Kidney (tissue), 22 donors: ENCODE measurements at places on chromosomes 7 and 10. TPM values are rescaled to one million over a fixed set of nuclear protein-coding genes. Genes with fewer than 3 reads are reported as not detected.
A peak's percentile ranks its signal among the peaks of the same experiment; 100 is the strongest.

The SH2B2 gene
- total RNA-seq: 11.0 TPM

The SPDYE1 gene
- not detected for total RNA-seq

The FBXO24 gene
- total RNA-seq: 0.60 TPM

The COBL gene
- 42.7 TPM for total RNA-seq

The PIK3AP1 gene
- 28.4 TPM for total RNA-seq

The FOXI2 gene
- 1.1 TPM for total RNA-seq

- DNase-seq: no peak
These were observed 60.4 kb upstream of the RAPGEF5 start for GRCh38 chr7:22417349-22417748.

- DNase-seq: no peak
These were observed 39.5 kb upstream of the YAE1 start for GRCh38 chr7:39526666-39527065.

DNA sequence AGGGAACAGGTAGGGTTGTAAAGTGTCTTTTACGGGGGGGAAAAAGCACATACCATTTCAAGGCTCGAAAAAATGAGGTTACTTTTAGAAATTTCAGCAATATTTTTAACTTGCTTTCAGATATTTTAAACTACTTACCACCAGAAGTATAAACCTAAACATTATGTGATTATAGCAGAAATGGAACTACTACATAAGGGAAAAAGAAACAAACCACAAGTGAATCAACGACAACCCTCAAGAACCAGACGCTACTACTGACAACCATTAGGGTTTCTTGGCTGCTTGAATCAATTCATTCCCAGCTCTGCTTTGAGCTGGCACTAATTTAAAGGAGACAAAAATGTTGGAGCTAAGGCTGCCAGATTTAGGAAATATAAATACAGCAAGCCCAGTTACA is 80.1 kb downstream of the ZFAND4 start:
- DNase-seq: no peak

GRCh38 chr7:22676385-22676784 is 50.6 kb upstream of the IL6 start:
- DNase-seq: no peak

DNA sequence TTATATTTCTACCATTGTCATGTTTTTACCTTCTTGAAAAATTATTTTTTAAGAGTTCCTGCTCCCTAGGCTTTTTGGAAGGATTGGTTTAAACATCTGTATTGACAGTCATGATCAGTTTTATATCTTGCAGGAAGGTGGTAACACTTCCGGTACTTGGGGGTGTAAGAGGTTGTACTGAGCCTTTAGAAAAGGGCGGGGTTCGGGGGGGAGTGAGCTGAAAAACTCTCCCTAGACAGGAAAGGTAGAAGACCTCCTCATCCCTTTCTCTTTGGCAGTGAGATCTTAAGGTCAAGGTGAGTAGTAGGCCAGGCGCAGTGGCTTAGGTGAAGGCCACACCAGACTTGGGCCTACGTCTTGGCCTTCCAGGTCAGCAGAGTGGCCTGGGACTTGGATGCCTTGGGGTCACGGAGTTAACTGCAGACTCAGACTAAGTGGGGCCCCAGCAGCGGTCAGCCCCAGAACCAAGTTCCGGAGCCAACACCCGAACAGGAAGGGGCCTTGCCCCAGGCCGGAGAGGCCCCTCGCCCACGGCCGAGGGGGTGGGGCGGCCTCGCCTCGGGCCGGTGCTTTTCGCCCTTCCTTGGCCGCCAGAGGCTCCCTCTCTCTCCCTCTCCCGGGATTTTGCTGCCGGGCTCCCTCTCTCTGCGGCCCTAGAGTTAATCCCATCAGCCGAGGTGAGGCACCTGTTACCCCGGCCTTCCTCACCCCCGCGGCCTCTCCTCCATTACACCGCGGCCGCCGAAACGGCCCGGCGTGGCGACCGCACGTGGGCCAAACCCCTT is at the start of gene PPP1R9A:
Gene PPP1R9A, plus strand, starts transcription at position 569 of the 785 bp plus-strand sequence. CDS start 2,520 bp downstream, outside the sequence.
- peak; percentile 83 for DNase-seq

DNA sequence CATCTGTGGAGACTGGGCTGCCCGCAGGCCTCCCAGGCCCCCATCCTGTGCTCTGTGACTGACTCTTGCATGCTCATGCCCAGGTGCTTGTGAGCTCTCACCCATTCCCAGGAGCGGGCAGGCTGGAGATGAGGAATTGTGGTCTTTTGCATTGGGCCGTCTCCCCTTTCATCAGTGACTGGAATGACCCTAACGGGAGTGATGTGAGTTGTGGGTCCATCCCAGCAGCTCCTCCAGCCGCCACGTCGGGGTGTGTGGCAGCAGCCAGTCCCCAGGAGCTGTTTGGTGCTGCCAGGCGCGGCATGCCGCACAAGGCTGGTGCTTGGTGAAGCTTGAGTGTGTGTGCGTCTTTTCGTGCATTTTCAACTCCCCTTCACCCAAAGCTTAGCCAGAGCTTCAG is 164.2 kb downstream of the ACTR3B start:
- DNase-seq: no peak

- peak; percentile 85 for DNase-seq
These were observed 13.1 kb downstream of the IFT22 start for GRCh38 chr7:101308245-101309085.

GRCh38 chr10:13701157-13701919 is 114.6 kb downstream of the PRPF18 start:
- no peak for DNase-seq

GRCh38 chr10:603745-604144 is 85.7 kb downstream of the DIP2C start:
- DNase-seq: no peak

DNA sequence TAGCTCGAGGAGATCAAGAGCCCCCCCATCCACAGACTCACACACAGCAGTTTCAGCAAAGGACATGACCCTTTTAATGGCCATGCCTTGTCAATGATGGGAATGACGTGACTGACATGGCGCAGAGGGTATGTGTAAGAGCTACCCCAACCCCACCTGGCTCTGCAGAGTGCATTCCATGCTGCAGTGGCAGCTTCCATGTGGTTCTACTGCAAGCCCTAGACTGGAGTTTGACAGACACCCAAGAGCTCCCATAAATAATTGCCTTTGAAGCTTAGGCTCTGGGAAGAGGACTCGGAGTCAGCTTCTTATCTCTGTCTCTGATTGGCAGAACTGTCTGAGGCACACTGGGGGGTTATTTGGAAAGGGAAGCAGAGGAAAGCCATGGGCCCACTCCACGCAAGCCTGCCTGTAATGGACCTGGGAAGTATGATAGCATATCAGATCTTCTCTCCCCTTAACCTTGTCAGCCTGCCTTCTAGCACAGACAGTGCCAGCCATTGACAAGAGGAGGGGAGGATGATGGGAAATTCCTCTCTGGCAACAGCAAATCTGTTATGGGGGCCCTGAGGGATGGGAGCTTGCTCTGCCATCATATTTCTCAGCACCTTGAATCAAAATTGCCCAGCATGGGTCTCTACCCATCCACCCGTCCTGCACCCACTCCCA is 478.5 kb upstream of the PODXL start:
- no peak for DNase-seq

DNA sequence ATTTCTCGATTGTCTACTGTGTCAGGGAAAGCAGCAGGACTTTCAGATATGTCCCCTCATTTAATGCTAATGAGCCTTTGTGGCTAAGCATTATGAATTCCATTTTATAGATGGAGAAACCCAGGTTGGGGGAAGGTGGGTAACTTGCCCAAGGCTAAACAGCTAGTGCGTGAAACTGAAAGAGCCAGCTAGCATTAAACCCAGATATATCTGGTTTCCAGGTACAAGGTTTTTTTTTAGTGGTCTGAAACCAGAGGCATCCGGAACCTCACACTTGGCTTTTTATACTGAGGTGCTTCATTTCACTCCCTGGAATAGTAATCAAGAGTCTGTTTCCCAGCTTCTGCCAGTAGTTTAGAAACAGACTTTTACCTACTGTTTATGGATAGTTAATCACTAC is 694.8 kb downstream of the PHTF2 start:
- DNase-seq: peak; percentile 55

GRCh38 chr10:48796713-48797245 is 112.1 kb downstream of the WDFY4 start:
- no peak for DNase-seq

- DNase-seq: no peak
These were observed 68.9 kb upstream of the NMT2 start for GRCh38 chr10:15237351-15237750.

DNA sequence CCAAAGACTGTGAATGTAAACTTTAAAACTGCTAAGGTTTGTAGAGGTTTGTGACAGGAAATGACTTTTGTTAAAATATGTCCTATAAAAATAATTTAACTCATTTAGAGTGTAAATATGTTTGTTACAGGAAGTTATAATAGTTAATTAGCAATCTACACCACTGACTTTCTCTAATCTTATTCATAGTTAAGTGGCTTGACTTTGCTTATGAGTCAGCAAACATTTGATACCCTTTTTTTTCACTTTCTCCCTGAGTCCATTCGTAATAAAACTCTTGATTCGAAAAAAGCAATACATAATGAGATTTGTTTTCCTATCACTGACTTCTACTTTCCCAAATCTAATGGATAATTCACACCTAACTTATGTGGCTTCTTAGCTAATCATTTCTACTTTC is 317.7 kb upstream of the SEMA3C start:
- DNase-seq: no peak

DNA sequence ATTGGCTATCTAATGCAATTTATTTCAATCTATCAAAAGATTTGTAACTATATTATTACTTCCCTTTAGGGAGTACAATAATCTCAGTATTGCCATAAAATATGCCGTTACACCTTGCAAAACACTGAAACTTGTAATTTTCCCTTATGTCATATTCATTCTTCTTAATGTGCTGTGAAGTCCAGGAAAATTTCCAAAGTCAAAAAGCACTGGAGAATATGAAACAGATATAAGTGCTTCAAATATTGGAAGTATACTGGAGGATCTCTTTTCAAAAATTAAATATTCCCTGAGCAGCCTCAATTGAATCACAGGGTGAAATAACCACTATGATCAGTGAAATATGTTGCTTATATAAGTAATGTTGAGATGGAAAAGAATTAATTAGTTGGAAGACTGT is 356.0 kb downstream of the PPP1R3A start:
- no peak for DNase-seq

DNA sequence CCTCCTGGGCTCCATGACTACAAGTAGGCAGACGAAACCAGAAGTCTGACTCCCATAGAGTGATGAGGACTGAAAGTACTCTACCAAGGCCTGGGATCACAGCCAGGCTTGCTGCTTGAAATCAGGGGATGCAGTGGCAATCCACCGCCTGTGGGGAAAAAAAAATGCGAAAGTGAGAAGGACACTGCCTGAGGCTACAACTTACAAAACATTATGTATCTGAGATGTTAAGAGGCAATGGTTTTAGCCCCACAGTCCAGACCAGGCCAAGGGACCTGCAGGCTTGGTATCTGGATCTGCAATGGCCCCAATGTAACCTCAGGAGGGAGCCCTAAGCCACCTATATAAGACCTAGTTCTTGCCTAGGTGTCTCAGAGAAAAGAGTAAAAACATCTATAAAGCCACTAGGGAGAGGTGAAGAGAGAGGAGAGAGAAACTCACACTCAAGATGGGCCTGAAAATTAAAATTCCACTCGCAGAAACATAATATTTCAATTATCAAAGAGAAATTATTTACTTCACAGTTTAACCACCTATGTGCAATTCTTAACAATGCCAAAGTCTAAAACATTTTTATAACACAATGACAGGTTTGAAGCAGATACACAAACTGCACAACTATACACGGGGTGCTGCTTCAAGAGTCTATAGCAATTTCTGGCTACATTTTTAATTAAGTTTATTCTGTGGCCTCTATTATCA is 13.9 kb downstream of the DNAJC1 start:
- DNase-seq: peak; percentile 67

DNA sequence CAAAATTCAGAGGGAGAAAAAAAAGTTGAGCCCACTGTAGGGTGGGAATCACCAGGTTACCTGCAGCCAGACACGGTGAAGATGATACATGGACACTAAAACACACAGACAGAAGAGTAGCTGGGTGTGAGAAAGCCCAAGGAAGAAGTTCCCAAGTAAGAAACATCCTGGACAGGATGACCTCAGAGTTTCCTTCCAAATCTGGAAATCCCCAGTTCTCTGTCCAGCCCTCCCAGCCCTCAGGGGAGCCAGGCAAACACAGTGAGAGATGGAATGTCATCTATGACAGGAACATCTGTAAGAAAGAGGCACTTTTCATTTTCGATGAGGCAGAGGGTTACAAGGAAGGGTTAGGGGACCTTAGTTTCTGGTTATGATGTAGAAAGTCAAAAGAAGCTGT is 125.1 kb upstream of the LYZL1 start:
- DNase-seq: no peak
